Sigmoid colon (tissue), 7 donors: ENCODE measurements at places on chromosomes 4 and X.

GRCh38 chr4:122052677-122053076 is 99.5 kb upstream of the BLTP1 start:
- DNase-seq, result no peak

- no peak for DNase-seq
These were observed 832.7 kb upstream of the INTU start for GRCh38 chr4:126799971-126800574.

DNA sequence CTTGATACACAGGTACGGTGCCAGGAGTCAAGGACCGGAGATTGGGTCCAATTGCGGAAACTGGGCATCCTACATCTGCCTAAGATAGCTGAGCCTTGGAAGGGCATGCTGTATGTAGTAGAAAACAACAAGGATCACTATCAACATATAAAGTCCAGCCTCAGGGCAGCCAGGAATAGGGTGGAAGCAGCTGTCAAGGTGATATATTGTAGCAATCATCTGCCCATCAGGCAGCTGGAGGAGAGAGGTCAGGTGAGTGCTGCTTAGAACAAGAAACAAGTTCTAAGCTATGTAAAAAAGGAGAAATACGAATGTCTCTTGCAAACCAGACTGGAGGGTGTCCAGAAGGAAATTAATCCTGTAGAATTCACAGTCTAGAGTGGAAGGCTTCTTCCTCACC is 34.8 kb downstream of the KCNE5 start:
- DNase-seq, result no peak

GRCh38 chrX:10828640-10829039 is 208.3 kb upstream of the MID1 start:
- no peak for DNase-seq

DNA sequence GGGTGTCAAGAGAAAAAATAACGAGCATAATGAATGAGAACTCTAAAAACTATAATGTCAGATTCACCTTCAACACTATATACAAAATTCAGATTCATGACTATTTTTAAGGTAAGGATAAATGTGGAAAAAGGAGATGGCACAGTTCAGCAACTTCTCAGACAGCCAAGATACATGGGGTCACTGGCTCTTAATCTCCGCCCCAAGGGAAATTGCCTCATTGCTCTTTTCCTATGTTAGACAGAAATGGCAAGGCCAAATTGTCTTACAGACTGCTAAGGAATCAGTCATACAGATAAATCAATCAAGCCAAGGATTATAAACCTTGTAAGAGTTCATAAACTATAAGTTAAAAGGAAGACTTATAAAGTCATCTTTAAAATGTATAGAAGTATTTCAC is 183.4 kb downstream of the OPHN1 start:
- DNase-seq, result no peak

DNA sequence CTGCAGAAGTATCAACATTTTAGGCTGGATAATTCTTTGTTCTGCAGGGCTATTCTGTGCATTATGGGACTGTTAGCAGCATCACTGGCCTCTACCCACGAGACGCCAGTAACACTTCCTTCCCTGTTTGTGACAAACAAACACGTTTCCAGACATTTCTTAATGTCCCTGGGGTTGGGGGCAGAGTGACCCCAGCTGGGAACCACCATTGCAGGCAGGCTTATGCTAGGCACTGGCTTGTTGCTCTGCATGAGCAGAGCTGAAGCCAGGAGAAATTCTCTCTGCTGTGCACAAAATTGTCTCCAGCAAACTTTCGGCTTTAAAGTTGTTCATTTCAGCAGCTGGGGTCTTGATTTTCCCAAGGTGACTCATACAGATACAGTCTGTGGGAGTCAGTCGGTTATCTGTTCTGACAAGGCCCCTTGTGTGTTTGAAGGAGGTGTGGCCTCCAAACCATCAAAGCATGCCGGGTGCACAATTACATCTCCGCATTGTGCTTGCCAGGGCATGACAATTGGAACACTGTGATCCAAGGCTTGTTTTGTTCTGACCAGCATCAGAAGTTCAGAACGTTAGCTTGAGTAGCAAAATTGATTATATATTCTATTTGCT is 156.4 kb upstream of the BOD1L1 start:
- no peak for DNase-seq

- no peak for DNase-seq
These were observed 33.5 kb downstream of the GUCY2F start for GRCh38 chrX:109448282-109448938.

DNA sequence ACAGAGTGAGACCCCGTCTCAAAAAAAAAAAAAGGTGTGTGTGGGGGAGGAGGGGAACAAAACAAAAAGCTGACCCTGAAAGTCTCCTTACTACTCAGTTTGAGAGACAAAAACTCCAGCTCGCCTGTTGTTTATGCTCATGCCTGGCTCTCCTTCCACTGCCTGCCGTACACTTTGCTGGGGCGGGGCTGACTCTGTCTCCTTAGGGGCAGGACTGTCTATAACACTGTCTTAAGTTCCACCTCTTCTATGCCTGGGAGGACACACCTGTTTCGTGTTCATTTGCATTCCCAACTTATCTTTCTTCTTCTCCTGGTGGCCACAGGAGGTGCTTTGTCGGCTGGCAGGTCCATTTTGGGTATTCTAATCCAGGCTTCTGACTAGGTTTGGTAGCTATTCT is 81.4 kb downstream of the MTNR1A start:
- DNase-seq, result no peak

GRCh38 chr4:91447168-91447567 is 856.6 kb upstream of the GRID2 start:
- no peak for DNase-seq

DNA sequence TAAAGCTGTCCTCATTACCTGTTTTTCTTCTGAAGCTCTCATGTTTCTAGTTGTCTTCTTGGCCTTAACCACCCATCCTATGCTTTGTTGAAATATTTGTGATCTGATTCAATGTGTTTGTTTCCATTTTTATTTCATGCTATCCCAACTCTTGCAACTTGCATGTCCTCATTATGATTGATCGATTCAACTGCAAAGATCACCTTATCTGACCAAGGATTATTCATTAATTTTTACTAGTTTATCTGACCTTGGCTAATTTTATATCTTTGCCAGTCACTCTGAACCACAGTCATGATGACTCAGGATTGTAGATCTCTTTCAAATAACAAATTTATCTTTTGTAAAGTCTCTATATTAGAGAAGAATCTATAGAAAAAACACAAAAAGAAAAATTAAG is 70.7 kb downstream of the UGT2A2 start:
- DNase-seq, result no peak

DNA sequence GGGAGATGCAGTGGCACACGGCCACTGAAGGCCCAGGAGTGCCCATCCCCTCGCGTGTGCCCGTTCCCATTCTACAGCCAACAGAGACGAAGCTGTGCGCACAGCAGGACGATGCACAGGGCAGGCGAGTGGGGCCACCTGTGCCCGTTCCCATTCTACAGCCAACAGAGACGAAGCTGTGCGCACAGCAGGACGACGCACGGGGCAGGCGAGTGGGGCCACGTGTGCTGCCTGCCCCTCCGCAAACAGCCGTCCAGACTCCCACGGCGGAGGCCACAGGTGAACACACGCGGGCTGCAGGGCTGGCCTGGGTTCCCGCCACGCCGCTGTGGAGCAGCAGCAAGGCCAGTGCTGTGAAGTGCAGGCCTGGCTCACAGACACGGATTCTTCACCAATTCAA is 32.0 kb downstream of the GAK start:
- DNase-seq, result no peak

DNA sequence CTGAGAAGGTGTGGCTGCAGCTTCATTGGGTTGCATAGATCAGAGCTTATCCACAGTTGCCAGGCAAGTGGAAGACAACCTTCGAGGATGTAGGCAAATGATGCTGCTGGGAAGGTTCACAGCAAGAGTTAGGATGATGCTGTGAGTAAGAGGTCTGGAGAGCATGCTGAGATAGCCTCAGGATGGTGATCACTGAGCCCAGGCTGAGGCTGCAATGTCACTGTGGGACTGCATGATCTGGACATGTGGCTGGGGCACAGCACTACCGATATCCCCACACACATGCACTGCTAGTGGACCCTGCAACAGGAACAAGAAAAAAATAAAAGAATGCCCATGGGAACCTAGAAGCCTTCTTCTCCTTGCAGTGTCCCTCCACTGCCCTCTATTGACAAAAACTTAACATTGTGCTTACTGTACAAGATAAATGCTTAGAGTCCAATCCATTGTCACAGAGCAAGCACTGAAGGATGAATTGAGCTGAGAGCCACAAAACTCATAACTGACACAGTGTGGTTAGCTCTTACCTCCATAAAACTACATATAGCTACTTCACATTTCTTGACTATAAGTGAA is 105.6 kb downstream of the CNKSR2 start:
- no peak for DNase-seq

- DNase-seq, result no peak
These were observed 1964.2 kb downstream of the ARAP2 start for GRCh38 chr4:34280131-34280530.

GRCh38 chr4:2335729-2336101 is 73.8 kb upstream of the MXD4 start:
- no peak for DNase-seq

DNA sequence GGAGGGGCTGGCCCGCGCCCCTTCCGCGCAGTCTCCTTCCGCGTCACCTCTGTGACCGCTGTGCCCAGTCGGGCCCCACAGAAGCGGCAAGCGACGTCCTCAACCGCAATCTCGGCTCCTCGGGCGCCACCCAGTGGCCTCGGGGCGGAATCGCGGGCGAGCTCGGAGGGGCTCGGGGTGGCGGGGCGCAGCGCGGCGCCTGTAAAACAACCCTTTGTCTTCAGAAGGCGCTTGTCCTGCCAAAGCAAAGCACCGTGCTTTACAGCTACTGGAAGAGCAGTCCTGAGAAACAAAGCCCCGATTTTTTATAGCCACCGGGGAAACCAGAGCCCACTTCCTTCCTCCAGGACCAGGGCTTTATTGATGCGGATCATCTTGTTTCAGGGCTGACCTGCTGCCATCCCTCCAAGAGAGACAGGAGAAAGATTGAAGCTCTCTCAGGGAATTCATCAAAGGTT is 37.3 kb upstream of the CDKN2AIP start:
- DNase-seq, result peak; percentile 84

GRCh38 chrX:15745179-15745578 is 7.1 kb downstream of the CA5B start:
- DNase-seq, result no peak

- DNase-seq, result no peak
These were observed 139.6 kb downstream of the SPRY1 start for GRCh38 chr4:123536225-123536624.

DNA sequence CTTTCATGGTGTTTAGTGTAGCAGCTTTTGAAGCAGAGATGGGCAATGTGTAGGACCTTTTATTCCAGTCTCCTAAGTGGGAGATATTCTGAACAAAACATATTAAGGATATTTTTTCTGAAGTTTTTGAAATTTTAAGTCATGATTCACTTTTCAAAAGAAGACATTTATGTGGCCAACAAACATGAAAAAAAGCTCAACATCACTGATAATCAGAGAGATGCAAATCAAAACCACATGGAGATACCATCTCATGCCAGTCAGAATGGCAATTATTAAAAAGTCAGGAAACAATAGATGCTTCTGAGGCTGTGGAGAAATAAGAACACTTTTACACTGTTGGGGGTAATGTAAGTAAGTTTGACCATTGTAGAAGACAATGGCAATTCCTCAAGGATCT is 76.0 kb downstream of the FAT4 start:
- no peak for DNase-seq

- no peak for DNase-seq
These were observed 109.7 kb downstream of the ZNF827 start for GRCh38 chr4:145828802-145829485.

DNA sequence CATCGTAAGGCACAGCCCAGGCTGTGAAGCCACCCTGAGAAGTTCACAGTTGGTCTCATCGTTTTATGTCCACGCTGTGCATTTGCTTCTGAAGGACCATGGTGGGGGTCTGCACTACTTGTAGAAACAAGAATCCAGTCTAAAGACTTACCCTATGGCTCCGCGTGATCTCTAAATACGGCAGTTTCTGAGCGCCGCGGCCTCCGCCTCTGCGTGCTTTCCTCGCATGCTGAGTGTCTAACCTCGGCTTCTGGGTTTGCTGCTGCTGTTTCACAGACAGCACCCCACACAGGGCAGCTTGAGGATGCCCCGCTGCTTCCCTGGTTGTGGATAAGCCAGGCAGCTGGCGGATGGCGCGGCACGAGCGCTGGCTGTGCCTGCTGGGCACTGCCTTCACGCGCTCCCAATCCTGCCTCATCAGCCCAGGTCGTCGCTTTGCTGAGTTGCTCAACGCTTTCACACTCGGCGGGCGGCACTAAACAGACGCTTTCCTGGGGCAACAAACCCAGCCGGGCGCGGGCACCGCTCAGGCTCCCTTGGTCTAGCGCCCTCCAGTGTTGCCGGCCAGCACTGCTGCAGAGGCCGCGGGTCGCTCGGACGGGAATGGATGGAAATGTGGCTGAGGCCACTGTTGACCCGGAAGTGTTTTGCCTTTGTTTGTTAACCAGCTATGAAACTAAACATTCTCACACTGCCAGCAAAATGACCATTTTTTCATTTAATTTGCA is 39.2 kb downstream of the FGFRL1 start:
- DNase-seq, result peak; percentile 61

DNA sequence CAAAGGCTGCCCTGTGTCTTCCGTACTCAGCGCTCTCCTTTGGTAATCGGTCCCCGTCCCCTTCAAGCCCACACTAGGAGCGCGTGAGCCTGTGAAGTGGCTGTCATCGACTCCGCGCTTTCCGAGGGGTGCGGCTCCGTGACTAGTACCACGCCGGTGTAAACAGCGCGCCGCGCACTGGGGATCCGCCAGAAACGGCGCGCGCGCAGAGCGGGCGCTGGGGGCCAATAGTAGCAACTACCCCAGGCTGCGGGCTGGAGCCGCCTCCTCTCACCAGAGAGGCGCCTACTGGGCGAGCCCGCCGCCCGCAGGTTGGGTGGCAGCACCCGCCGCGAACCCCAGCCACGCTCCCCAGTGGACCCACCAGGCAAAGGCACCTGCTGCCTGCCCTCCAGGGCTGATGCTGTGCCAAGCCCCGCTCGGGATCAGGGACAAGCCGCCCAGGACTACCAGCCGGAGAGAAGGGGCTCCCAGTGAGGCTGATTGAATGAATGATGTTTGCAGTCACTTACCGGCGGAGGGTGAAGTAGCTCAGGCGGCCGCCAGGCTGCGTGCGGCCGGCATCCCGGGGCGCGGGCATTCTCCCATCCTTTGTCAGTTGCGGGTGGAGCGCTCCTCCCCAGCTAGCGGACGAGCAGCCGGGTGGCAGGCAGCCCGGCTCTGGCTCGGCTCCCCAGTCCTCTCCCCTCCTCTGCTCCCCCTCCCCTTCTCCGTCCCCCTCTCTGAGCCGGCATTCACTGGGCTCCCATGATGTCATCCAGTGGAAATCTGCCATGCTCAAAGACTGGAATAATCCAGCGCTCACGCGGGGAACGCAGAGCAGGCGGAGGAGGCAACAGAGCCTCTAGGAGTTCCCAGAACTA is 370.3 kb upstream of the SMIM31 start:
- peak; percentile 63 for DNase-seq

- DNase-seq, result peak; percentile 64
These were observed 568 bp downstream of the NIPAL1 start for GRCh38 chr4:48017108-48017571.

GRCh38 chrX:27599928-27600327 is 9.8 kb downstream of the DCAF8L2 start:
- DNase-seq, result no peak

GRCh38 chrX:45186643-45187026 is 14.0 kb downstream of the DIPK2B start:
- DNase-seq, result no peak
